ENCODE measurements at places on chromosomes 7 and 10.

GRCh38 chr7:50908628-50909290 lies 126.1 kb upstream of the GRB10 start:
- no peak overlapping the region for H3K4me3 ChIP-seq
- H3K27me3 ChIP-seq, result no peaks in the 10 kb centered on the region
- no peaks in the 10 kb centered on the region for H3K4me1 ChIP-seq
- no peak overlapping the region for H3K27ac ChIP-seq

DNA sequence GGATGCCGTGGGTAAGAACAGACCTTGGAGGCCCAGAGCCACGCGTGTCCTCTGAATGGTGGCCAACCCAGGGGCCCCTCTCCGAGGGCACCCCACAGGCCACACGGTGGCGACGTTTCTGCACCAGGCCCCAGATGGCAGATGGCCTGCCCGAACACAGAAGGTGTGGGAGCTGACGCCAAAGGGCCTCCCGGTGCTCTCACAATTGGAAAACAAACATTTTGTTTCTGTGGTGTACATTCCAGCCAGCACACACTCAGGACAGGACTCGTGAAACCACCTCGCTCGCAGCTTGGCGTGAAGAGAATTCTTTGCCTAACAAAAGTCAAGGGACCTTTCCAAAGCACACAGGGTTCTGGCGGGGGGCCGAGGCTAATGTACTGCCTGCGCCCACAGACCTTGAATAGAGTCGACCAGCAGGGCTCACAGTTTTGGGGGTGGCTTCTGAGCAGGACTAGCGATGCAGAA lies 112.1 kb downstream of the FAM53B start:
- no peak overlapping the region for H3K4me3 ChIP-seq
- H3K27me3 ChIP-seq, result no peaks in the 10 kb centered on the region
- peaks cover 73% of the 10 kb centered on the region for H3K4me1 ChIP-seq
- no peaks in the 10 kb centered on the region for H3K36me3 ChIP-seq
- peak; percentile 51 for DNase-seq

GRCh38 chr10:71575934-71576801 lies 143.4 kb downstream of the C10orf105 start:
- H3K4me3 ChIP-seq, result no peak overlapping the region
- no peak for DNase-seq
- H3K27me3 ChIP-seq, result no peaks in the 10 kb centered on the region

GRCh38 chr10:79022565-79023230 lies 46.1 kb upstream of the ZMIZ1 start:
- DNase-seq, result no peak
- H3K36me3 ChIP-seq, result no peaks in the 10 kb centered on the region

- DNase-seq, result no peak
- no peak overlapping the region for H3K4me3 ChIP-seq
- peaks cover 7% of the 10 kb centered on the region for H3K36me3 ChIP-seq
- no peak overlapping the region for H3K27ac ChIP-seq
Observed at GRCh38 chr7:4185721-4186512, 496.2 kb upstream of the FOXK1 start.

GRCh38 chr7:24971333-24972165 lies 8.4 kb downstream of the OSBPL3 start:
- H3K4me1 ChIP-seq, result no peaks in the 10 kb centered on the region
- no peaks in the 10 kb centered on the region for H3K36me3 ChIP-seq
- no peak overlapping the region for H3K27ac ChIP-seq
- no peak for DNase-seq
- no peak overlapping the region for H3K4me3 ChIP-seq
- H3K27me3 ChIP-seq, result no peaks in the 10 kb centered on the region

DNA sequence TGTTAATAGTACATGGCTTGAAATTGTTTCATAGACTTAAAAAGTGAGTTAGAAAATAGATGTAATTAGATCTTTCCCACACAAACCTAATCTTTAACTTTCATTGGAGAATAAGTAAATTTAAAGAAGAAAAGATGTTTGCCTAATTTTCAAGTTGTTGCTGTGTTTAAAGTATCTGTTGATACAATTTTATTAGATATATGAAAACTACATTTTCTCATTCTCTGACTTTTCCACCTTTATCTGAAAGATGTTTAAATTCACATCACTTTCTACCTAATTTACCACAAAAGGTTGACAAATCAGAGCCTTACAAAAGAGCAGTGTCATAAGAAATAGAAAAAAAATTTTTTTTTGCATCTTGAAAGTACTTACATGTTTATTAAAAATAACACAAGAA lies 45.8 kb downstream of the SHOC2 start:
- DNase-seq, result no peak
- no peak overlapping the region for H3K27ac ChIP-seq
- no peaks in the 10 kb centered on the region for H3K27me3 ChIP-seq

DNA sequence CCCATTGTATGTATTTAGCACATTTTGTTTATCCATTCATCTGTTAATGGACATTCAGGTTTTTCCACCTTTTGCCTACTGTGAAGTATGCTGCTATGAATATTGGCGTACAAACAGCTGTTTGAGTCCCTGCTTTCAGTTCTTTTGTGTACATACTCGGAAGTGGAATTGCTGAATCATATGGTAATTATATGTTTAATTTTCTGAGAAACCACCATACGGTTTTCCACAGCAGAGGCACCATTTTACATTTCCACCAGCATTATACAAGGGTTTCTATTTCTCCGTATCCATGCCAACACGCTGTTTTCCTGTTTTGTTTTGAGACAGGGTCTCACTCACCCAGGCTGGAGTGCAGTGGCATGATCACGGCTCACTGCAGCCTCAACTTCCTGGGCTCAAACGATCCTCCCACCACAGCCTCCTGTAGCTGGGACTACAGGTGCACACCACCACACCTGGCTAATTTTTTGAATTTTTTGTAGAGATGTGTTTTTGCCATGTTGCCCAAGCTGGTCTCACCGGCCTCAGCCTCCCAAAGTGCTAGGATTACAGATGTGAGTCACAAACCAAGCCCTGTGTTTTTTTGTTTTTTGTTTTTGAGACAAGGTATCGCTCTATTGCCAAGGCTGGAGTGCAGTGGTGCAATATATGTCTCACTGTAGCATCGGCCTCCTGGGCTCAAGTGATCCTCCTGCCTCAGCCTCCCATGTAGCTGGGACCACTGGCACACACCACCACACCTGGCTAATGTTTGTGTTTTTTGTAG lies 22.1 kb upstream of the FBXW4 start:
- DNase-seq, result no peak
- H3K4me3 ChIP-seq, result no peak overlapping the region
- H3K36me3 ChIP-seq, result no peaks in the 10 kb centered on the region
- peaks cover 11% of the 10 kb centered on the region for H3K27me3 ChIP-seq
- H3K27ac ChIP-seq, result no peak overlapping the region

GRCh38 chr10:101089520-101090299 lies 27.9 kb downstream of the KAZALD1 start:
- H3K27ac ChIP-seq, result no peak overlapping the region
- DNase-seq, result no peak
- H3K27me3 ChIP-seq, result no peaks in the 10 kb centered on the region
- no peaks in the 10 kb centered on the region for H3K4me1 ChIP-seq
- H3K36me3 ChIP-seq, result no peaks in the 10 kb centered on the region
- H3K4me3 ChIP-seq, result no peak overlapping the region

DNA sequence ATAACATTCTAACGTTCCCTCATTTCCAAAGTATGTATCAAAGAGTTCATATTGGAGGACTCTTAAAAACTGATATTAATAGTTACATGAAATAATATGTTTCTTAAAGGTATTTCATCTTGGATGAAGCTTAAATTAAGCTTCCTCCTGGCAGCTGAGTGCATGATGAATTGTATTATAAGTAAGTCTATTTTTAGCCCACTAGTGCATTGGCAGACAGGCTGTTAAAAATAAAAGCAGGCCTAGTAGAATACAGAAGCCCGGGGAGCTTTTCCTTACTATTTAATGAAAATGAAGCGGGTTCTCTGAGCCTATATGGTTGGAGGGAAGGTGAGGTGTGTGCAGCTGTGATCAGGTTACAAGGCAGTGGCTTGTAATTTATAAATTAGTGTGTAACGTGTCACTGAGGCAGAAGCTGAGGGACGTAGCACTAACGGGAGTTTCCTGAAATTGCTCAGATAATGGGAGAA lies 130.7 kb upstream of the KMT2E start:
- H3K36me3 ChIP-seq, result no peaks in the 10 kb centered on the region
- H3K27me3 ChIP-seq, result no peaks in the 10 kb centered on the region
- DNase-seq, result no peak

DNA sequence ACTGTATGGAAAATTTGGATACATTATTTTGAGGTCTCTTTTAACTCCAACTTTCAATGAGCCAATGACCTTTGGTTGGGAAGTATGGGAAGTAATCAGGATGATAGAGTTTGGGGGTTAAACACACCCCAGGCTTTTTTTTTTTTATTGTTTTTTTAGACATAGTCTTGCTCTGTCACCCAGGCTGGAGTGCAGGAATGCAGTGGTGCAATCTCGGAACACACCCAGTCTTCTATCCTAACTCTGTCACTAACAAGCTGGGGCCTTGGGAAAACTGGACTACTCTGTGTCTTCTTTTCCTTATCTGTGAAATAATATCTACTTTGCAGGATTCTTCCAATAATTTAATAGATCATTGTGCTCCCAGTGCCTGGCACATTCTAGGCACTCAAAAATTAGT lies 37.6 kb upstream of the AGBL3 start:
- DNase-seq, result no peak
- no peak overlapping the region for H3K4me3 ChIP-seq
- no peaks in the 10 kb centered on the region for H3K4me1 ChIP-seq
- peaks cover 68% of the 10 kb centered on the region for H3K36me3 ChIP-seq
- H3K27me3 ChIP-seq, result no peaks in the 10 kb centered on the region
- H3K27ac ChIP-seq, result no peak overlapping the region

DNA sequence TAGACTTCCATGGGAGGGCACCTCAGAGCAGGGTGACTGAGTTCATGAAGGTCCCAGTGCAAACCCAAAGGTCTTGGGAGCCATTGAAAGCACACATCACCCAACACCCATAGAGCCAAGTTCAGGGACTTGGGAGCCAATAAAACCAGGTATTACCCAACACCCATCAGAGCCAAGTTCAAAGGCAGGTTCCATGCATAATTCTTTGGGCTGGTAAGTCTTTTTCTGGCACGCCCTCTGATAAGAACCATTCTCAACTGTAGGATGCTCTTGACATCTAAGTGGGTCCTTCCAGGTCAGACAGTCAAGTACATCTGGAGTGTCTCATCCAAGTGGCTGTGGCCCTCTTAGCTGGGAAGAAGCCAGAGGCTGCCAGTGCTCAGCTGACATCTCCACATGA lies 63.2 kb downstream of the EBF3 start:
- no peak overlapping the region for H3K4me3 ChIP-seq
- no peaks in the 10 kb centered on the region for H3K36me3 ChIP-seq
- DNase-seq, result no peak
- no peak overlapping the region for H3K27ac ChIP-seq
- no peaks in the 10 kb centered on the region for H3K4me1 ChIP-seq
- no peaks in the 10 kb centered on the region for H3K27me3 ChIP-seq

DNA sequence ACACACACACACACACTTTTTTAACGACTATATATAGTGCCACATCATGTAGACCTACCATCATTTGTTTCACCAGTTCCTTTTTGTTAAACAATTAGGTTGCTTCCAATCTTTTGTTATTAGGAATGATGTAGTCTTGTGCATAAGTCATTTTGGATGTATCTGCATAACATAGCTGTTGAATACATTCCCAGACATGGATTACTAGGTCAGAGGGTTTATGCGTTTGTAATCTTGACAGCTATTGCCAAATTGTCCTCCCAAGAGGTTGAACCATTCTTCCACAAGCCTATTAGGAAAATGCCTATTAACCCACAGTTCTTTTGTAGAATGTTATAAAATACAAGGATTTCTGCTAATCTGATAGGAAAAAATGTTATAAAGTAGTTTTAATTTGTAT lies 87.3 kb downstream of the PALS2 start:
- no peaks in the 10 kb centered on the region for H3K27me3 ChIP-seq
- no peak for DNase-seq
- H3K4me3 ChIP-seq, result no peak overlapping the region
- no peak overlapping the region for H3K27ac ChIP-seq
- H3K36me3 ChIP-seq, result no peaks in the 10 kb centered on the region
- no peaks in the 10 kb centered on the region for H3K4me1 ChIP-seq

- H3K4me1 ChIP-seq, result no peaks in the 10 kb centered on the region
- no peak for DNase-seq
- peaks cover 37% of the 10 kb centered on the region for H3K27me3 ChIP-seq
- no peak overlapping the region for H3K27ac ChIP-seq
- no peaks in the 10 kb centered on the region for H3K36me3 ChIP-seq
Observed at GRCh38 chr10:117731121-117731791, 188.7 kb downstream of the EMX2 start.

DNA sequence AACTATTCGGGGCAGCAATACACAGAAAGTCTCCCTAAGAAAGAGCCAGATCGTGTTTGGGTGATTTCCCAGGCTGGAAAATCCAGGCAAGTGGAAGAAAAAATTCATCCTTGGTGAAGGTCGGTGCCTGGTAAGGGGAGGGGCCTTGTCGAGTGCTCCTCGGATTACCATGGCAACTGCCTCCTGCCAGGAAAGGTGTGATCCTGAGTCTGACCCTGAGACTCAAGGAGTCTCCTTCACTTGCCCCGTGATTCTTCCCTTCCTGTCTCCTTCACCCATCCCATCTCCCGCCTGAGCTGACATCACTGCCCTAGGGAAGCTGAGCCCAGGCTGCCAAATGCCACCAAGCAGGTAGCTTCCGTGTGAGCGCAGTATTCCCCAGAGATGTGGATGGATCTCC lies 112.2 kb downstream of the MYL10 start:
- H3K36me3 ChIP-seq, result no peaks in the 10 kb centered on the region
- H3K27me3 ChIP-seq, result peaks cover 5% of the 10 kb centered on the region
- no peak overlapping the region for H3K27ac ChIP-seq
- no peak for DNase-seq

DNA sequence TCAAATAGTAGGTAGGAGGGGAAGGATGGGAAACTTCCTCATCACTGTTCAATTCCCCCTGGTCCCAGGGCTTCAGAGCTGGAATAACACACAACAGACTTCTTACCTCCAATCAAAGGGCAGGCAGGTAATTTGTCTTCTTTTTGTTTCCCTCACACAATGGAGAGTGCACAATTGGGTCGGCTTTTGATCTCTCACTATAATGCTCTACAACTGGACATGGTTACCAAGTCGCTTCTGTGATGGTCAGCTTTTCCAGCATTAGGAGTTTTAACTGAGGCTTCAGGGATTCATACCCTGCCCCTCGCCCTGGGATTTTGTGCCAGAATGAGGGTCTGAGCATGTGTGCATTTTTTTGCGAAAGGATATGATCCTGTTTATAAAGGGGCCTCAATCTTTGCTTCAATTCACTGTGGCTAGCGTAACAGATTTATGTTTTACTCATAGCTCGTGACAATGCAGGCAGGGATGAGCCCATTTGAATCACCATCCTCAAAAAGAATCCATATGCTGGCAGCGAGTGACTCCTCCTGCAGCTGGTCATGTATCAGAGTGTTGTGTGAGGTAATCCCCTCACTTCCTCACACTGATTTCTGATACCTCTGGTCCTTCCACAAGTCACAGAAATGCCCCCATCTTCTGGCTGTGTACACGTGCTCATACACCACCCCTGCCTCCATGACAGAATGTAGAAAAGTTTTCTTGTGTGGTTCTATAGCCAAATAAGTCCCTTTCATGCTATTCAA lies 189.6 kb downstream of the CTTNBP2 start:
- H3K4me1 ChIP-seq, result no peaks in the 10 kb centered on the region
- no peak for DNase-seq
- no peak overlapping the region for H3K27ac ChIP-seq
